ENCODE measurements at places on chromosomes 11 and 22.

DNA sequence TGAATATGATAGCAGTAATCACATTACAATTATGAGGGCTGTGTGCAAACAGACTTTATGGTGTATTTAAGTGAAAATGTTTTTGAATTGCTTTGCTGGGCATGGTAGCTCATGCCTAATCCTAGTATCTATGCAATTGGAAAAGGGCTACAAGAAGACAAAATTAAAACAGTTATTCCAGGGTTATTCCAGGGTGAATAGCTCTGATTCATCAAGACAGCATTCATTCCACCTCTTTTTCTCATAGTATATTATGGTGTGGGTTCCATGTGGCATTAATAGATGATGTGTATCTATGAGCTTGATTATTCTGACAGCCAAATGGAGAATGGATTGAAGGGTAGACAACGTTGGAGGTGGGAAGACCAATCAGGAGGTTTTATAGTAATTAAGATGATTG lies 12.1 kb upstream of the SIDT2 start:
- peak; percentile 17 for DNase-seq

GRCh38 chr22:28883657-28883916 lies 215 bp downstream of the ZNRF3 start:
- DNase-seq: no peak

DNA sequence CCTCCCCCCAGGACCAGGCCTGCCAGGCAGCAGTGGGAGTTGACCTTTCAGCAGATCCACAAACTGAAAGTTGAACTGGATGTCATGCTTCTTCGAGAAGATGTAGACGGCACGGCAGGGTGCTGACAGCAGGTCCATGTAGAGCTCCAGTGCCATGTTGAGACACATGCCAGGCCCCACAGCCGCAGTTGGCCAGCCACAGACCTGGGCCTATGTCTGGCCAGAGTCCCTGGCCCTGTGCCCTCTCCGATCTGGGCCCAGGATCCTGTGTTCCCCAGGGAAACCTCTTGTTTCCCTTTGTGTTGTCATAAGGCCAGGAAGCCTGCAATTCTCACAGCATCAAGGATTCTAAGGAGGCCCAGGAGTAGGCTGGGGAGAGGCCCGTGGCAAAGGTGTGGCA lies at the start of gene GSTT4:
GSTT4 (minus strand) TSS at position 253 of the 400 bp plus-strand sequence; CDS start at position 156, 97 bp downstream.
- no peak for DNase-seq

- DNase-seq: peak; percentile 46
These were observed 54.9 kb downstream of the ENDOD1 start for GRCh38 chr11:95144313-95145235.

DNA sequence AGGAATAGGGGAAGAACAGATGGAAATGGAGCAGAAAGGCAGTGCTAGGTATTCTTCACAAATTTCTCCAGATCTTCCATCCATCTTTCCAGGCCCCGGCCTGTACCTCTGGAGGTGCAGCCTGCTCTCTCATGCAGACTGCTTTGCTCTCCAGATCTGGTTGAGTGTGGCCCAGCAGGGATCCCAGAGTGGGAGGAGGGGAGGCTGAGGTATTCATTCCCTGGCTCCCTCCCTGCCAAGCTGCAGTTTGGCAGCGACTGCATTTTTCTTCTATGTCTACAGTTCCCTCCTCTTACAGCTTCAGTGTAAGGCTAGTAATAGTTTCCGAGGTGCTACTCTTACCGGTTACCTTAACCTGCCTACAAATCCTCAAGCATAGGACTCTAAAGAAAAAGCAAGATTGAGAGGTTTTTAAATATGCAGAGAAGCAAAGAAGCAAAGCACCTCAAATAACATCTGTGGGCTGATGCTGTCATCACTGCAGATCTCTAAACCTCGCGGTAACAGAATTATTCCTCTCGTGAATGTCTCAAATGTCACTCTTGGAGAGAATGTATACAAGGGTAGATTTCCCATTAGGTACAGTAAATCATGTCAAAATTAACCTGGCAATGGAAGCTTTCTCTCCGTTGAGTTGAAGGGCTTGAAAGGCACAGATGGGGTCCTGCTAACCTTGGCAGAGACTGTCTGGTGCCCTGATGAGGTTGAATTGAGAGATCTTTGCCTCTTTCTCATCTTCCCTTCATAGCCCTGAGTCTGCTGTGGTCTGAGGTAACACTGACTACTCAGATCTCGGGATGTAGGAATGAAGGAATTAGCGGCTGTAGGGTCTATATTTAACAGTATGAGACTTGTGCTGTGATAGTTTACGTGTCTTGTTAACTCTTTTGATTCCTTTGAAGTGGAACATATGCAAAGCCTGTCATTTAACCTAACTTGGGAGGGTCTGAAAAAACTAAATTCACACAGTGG lies 297.9 kb upstream of the C11orf87 start:
- DNase-seq: peak; percentile 8

GRCh38 chr11:235609-235996 lies 539 bp downstream of the SIRT3 start:
- peak; percentile 19 for DNase-seq

All from fibroblast of mammary gland (primary cell).